ENCODE measurements at places on chromosomes 1 and 21. TPM values are rescaled to one million over a fixed set of nuclear protein-coding genes. Genes with fewer than 3 reads are reported as not detected.

Gene TMEM51
- 9.2 TPM for total RNA-seq

Gene HRNR
- not detected for total RNA-seq

Gene KRTAP10-12
- total RNA-seq, result not detected

Gene NR5A2
- total RNA-seq, result not detected

Gene MYBPH
- 0.18 TPM for total RNA-seq

Gene RSPH1
- total RNA-seq, result not detected
